Fibroblast of lung (primary cell): ENCODE measurements at places on chromosomes 7 and 10.

DNA sequence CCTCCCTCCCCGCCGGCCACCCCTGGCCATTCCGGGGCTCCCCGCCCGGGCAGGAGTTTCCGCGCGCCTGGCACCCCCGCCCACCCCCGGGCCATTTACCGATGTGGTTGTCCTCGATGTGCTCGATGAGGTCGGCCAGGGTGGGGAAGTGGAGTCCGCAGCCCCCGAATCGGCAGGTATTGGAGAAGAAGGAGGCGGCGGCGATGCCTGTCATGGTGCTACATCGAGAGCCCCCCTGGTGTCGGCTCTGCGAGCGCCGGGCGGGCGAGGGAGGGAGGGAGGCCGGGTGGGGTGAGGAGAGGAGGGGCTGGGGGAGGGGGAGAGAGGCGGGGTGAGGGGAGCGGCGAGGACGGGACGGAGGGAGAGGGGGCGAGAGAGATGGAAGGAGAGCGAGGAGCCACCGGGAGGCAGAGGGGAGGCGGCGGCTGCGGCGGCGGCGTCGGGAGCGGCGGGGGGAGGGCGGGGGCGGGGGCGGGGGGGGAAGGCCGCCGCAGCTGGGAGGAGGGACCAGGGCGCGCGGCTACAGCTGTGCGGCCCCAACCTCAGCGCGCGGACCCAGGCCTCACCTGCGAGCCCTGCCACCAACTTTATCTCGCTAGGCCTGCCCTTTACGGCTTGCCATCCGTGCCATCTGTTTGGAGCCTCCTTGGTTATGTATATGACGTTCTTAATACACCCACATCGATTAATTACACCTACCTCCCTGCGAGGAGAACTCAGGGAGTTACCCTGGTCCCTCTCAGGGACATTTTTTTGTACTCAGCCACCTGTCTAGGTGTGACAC, at the start of gene JAZF1:
Gene JAZF1, minus strand, starts transcription at position 432 of the 784 bp plus-strand sequence.
- peak; percentile 62 for DNase-seq

DNA sequence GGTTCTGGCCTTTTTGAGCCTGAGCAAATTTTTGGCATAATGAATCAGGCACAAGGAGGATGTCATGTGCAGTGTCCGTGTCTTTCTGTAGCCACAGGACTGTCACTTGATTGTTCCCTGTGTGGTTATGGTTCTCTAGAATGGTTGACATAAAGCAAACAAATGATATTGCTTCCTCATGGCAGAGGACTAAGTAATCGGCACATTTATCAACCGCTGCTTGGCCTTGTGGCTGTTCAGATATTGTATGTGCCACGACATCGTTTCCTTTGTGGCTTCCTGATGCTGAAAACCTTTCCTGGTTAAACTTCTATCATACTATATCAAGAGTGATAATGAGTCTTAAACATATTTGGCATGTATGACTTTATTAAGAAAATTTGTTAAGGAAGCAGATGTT, 598.8 kb downstream of the SUGCT start:
- DNase-seq: no peak

DNA sequence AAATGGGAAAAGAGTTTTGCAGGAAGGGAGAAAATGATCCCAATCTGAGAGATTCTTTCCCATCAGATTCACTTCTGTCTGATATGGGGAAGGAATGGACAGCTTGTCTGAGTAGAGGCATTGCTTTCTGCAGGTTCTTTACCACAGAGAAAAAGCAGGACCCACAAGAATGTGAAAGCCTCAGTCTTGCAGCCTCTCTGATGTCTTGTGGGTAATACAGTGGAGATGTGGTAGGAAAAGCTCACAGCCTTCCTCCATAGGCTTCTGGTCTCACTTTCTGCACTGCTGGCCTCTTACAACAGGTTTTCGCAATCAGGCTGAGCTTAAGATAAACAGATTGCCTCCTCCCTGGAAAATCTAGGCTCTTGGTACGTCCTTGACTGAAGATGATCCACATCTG, 551 bp downstream of the IFIT1 start:
- DNase-seq: peak; percentile 95

DNA sequence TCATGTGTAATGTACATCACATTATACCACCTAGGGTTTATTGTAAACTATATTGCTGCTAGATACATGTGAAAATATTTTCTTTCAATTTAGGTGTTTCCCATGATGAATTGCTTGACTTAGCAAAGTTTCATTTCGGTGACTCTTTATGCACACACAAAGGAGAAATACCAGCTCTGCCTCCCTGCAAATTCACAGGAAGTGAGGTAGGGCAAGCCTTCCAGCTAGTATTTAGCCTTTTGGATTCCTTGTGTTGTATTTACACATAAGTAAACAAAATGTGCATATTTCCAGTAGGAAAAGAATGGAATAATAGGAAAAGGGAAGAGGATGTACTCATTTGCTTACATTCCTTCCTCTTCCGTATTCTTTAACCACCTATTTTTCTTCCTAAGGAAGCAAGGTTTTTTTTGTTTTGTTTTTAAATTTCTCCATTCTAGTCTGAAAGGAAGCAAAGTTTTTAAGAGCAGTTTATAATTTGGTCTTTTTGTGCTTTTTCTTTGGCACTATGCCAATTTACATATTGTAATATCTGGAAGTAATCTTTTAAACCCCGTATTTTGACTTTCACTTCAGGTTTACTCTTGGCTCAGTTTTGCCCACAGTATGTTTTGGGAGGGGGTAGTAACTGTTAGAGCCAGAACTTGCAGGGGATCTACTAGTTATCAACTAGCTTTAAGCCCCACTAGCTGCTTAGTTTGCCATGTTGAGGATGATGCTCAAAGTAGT, 10.4 kb downstream of the PMPCB start:
- no peak for DNase-seq

DNA sequence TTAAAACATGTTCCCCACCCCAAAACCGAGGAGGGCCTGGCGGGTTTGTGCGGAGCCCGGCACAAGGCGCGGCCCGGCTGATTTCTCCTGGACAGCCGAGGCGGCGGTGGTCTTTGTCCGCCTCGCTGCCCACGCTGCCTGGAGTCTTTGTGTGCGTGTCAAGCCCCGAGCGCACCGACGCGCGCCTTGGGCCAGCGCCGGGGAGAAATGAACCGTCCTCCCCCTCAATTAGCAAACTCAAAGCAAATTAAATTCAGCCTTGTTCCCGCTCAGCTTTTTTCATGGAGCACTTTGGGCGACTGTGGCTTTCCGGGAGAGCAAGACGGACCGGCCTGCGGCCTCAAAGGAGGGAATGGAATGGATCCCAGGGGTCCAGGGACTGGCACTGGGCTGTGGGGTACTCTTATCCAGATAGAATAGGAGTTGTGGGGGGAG, 4.1 kb downstream of the EMX2 start:
- DNase-seq: no peak

GRCh38 chr7:119562839-119563238, 710.1 kb upstream of the KCND2 start:
- DNase-seq: no peak

- DNase-seq: no peak
These were observed 279.1 kb downstream of the PHF14 start for GRCh38 chr7:11252705-11253272.

DNA sequence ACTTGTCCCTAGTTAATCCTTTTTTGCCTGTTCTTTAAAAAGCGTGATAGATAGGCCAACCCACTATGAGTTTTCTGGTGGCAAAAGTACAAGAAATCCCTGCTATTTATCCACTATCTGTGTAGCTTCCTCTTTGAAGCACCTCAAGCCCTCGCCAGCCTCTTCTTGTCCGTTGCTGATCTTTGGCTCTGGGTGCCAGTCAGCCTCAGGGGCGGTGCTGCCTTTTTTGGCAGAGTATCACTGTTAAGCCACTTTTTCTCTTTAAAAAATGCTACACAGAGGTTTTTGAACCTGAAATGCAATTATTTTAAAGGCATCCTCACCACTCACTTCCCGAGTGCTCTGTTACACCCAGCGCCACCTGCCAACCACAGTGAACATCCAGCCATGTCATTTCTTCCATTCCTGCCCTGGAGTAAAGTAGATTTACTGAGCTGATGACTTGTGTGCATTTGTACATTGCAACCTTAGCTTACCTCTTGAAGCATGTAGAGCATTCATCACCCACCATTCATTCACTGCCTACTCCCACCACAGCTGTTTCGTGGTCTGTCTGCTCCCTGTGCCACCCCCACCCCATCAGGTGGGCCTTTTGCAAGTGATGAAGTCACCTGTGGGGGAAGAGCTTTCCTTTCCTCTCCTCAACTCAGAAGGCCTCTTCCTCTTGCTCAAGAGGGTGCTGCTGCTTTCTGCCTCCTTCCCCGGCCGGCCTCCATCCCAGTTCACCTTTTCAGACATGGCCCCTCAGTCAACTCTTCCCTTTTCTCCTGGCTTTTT, 414.2 kb upstream of the GALNT17 start:
- DNase-seq: no peak

- DNase-seq: no peak
These were observed 37.9 kb downstream of the JAZF1 start for GRCh38 chr7:28142650-28143049.

- no peak for DNase-seq
These were observed 174.0 kb upstream of the PFKP start for GRCh38 chr10:2893158-2893845.

DNA sequence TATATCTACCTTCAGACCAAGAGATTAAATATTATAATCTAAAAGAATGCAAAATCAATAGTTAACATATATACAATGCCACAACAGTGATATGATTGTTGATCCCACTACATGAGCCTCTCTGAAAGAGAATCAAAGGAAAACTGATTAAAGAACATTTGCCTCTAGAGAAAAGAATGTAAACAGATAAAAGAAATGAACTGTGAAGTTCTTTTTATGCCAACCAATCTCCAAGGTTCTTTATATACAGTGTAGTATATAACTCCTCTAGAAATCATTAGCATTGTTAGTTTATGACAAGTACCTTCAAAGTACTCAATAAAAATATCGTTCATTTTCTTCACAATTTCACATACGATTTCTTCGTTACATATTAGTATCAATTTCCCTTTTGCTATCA, 20.1 kb downstream of the CNOT4 start:
- DNase-seq: no peak

- no peak for DNase-seq
These were observed 505 bp downstream of the HNRNPA2B1 start for GRCh38 chr7:26200038-26200443.

- DNase-seq: no peak
These were observed 16.9 kb downstream of the NOM1 start for GRCh38 chr7:156966387-156966786.

GRCh38 chr7:108087778-108088177, 42.4 kb downstream of the LAMB4 start:
- DNase-seq: no peak

DNA sequence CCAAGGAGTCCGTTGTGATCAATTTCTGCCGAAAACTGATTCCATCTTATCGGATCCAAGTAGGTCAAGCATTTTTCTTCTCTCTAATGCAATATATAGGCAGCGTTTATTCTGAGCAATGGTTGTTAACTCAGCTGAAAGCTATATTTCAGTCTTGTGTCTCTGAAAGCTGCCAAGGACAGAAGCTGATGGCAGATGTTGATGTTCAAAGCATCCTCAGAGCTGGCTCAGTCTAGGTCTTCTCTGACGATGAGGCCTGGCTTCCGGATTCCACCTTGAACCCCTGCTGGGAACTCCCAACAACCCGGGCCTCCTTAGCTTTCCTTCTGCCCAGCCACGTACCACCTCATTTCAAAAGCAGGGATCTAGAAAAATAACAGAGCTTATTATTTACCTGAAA, 863.6 kb downstream of the NRG3 start:
- DNase-seq: no peak

GRCh38 chr10:58570307-58570723, 57.6 kb downstream of the BICC1 start:
- peak; percentile 50 for DNase-seq

GRCh38 chr10:23314835-23315239, 29.8 kb downstream of the C10orf67 start:
- peak; percentile 95 for DNase-seq

DNA sequence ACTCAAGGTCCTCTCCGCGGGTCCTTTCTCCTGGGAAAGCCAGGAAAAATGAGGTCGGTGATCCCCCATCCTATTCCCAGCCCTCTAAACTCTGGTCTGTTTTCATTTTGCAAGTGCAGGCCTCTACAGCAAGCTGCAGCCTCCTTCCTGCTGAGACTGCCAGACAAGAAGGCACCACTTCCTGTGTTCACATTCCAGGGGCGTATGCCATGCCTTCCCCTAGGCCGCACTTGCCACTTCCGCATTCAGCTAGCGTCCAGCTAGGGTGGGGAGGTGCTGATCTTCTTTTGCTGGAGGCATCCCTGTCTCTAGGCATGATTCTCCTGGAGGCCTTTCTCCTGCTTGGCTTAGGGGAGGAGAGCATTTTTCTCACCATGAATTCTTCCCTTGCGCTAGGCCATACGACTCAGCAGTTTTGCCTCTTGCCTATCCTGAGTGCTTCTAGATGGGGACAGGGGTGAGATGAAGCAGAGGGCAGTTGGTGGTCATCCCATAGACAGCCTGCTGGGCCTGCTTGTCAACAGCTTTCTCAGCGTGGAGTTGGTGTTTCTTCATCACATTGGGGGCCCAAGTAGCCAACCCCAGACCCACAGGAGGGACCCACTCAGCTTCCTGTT, 328.9 kb downstream of the RPS24 start:
- DNase-seq: peak; percentile 43

- no peak for DNase-seq
These were observed 10.2 kb downstream of the SSBP1 start for GRCh38 chr7:141748396-141748795.

GRCh38 chr10:4215485-4215884, 430.5 kb upstream of the KLF6 start:
- DNase-seq: no peak

- no peak for DNase-seq
These were observed 109.6 kb downstream of the CPXM2 start for GRCh38 chr10:123781956-123782500.

- DNase-seq: no peak
These were observed 336.0 kb downstream of the HGF start for GRCh38 chr7:81433692-81434331.

DNA sequence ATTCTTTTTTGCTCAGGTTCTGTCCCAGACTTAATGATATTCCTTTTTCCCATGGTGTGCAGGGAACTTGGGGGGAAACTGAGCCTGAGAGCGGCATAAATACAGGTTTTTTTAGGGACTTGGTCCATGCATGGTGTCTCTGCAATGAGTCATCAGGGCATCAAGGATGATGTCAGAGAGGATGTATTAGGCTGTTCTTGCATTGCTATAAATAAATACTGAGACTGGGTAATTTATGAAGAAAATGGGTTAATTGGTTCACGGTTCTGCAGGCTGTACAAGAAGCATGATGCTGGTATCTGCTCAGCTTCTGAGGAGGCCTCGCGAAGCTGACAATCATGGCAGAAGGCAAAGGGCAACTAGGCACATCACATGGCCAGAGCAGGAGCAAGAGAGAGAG, 185.4 kb downstream of the RAB11FIP2 start:
- no peak for DNase-seq

DNA sequence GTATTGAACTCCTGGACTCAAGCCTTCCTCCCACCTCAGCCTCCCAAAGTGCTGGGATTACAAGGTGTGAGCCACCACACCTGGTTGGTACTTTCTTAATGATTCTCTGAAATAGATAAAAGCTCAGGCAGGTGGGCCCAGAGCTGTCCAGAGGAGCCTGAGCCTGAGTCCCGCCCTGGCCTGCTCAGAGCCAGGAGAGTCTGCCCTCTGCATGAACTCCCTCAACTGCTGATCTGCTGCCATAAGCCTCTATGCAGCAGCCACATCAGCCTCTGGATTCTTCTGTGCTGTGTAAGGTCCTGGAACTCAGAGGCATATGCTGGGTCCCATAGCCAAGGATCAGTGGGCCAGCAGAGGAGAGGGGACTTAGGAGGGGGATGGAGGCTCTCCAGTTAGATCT, 23.1 kb upstream of the DDIT4 start:
- DNase-seq: peak; percentile 90

GRCh38 chr7:42511027-42511426, 274.0 kb upstream of the GLI3 start:
- DNase-seq: peak; percentile 36

GRCh38 chr7:158973440-158973839, 117.1 kb downstream of the DYNC2I1 start:
- DNase-seq: no peak
